Mammary epithelial cell (primary cell): ENCODE measurements at places on chromosomes 1 and 21. TPM values are rescaled to one million over a fixed set of nuclear protein-coding genes. Genes with fewer than 3 reads are reported as not detected.

FCRL4 gene
- total RNA-seq: not detected in 2 replicates

FAM151A gene
- total RNA-seq: 0.14 TPM in 1 of 2 replicates, not detected in the other

ACOT11 gene
- total RNA-seq: 6.0 and 6.3 TPM in 2 replicates

FOXO6 gene
- 0.67 TPM for total RNA-seq

EPHA10 gene
- total RNA-seq: not detected in 2 replicates

CLCA1 gene
- total RNA-seq: not detected in 2 replicates

F11R gene
- total RNA-seq: 97.5 and 109 TPM in 2 replicates

KCNE2 gene
- total RNA-seq: not detected in 2 replicates

NCF2 gene
- total RNA-seq: under 0.01 TPM

RPTN gene
- not detected for total RNA-seq

PAPPA2 gene
- 13.0 TPM for total RNA-seq

FCRL2 gene
- total RNA-seq: not detected in 2 replicates

GJB5 gene
- 28.2 TPM for total RNA-seq

HPCA gene
- not detected for total RNA-seq

TMCC2 gene
- total RNA-seq: 0.56 and 1.5 TPM in 2 replicates

RNF186 gene
- total RNA-seq: not detected

IFI16 gene
- 93.4 and 111 TPM in 2 replicates for total RNA-seq

SLAMF7 gene
- 7.2 and 15.7 TPM in 2 replicates for total RNA-seq

BLACAT1 gene
- 1.5 and 1.6 TPM in 2 replicates for total RNA-seq

DENND2C gene
- 14.2 TPM for total RNA-seq

SLC30A2 gene
- under 0.01 TPM for total RNA-seq

SRM gene
- 32.3 TPM for total RNA-seq

LRRC53 gene
- total RNA-seq: not detected

MIS18A gene
- 7.6 and 14.8 TPM in 2 replicates for total RNA-seq

CYP4Z1 gene
- not detected for total RNA-seq

BATF3 gene
- total RNA-seq: not detected

FBXO2 gene
- 67.3 and 70.5 TPM in 2 replicates for total RNA-seq

PGLYRP3 gene
- total RNA-seq: not detected

C1orf105 gene
- not detected for total RNA-seq

PRELP gene
- total RNA-seq: 0.12 TPM in 1 of 2 replicates, not detected in the other

ARPC5 gene
- 153 and 162 TPM in 2 replicates for total RNA-seq

OLFML2B gene
- total RNA-seq: 0.50 TPM

ST6GALNAC3 gene
- total RNA-seq: 0.21 TPM in 1 of 2 replicates, not detected in the other
